ENCODE measurements at places on chromosomes 1 and 21.

GRCh38 chr1:229509576-229509975 lies 1.4 kb upstream of the NUP133 start:
- no peak for DNase-seq

DNA sequence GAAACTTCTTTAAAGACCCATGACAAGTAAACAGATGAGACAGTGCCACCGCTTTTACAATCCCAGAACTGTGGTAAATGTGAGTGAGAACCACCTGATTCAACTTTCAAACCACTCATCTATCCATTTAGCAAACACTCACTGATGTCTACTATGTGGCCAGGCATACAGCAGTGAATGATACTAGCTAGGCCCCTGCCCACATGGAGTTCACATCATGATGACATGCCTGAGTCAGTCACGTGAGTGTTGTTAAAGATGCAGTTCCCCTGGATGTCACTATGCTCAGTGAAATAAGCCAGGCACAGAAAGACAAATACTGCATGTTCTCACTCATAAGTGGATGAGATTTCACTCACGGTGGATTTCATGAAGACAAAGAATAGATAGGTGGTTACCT lies 28.4 kb downstream of the STX6 start:
- no peak for DNase-seq

- DNase-seq, result no peak
Measured at GRCh38 chr1:15330028-15330427, 79.7 kb upstream of the EFHD2 start.

DNA sequence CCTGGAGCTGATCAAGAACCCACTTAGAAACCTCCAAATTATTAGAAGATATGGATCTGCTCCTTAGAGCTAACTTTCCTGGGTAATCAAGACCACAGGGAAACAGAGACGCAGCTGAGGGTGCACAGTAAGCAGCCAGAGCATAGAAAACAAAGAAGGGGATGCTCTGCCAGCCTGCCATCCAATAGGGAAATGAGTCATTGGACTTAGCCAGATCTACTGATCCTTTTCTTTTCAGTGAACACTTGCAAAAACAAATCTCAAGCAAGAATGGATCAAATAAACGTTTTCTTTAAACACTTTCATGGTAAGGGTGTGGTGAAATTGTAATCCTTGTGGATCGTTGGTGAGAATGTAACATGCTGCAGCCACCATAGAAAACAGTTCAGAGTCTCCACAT lies 474.0 kb downstream of the LTN1 start:
- no peak for DNase-seq

GRCh38 chr1:165898837-165899236 lies 71.4 kb downstream of the UCK2 start:
- DNase-seq, result no peak

- DNase-seq, result no peak
Measured at GRCh38 chr1:53594391-53595180, 135.4 kb downstream of the DMRTB1 start.

All from WTC11 (cell line).